NCI-H510A treated with DMSO at 0.1 percent for 48 hours (cell line): ENCODE measurements at places on chromosomes 16 and 17.

DNA sequence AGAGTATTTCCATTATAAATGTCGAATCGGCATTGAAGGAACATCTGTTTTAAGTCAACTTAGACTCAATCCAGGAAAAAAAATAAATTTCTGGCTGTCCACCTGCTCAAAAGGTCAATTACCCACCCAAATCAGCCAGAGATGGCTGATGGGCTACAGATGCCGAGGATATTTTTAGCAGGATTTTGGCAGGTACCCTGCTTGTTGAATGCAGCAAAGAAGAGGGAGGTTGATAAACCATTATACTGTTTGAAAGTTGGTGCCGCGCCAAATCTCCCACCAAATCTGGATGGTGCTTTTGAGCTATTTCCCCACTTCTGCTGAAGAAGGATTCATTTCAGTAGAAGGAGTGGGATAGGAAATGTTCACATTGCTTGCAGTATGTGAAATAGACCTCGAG, 537.7 kb downstream of the MAF start:
- DNase-seq = no peak

GRCh38 chr17:9406046-9406606, 169.5 kb downstream of the STX8 start:
- DNase-seq = no peak

GRCh38 chr17:45342306-45342705, 25.5 kb upstream of the MAP3K14 start:
- DNase-seq = no peak

DNA sequence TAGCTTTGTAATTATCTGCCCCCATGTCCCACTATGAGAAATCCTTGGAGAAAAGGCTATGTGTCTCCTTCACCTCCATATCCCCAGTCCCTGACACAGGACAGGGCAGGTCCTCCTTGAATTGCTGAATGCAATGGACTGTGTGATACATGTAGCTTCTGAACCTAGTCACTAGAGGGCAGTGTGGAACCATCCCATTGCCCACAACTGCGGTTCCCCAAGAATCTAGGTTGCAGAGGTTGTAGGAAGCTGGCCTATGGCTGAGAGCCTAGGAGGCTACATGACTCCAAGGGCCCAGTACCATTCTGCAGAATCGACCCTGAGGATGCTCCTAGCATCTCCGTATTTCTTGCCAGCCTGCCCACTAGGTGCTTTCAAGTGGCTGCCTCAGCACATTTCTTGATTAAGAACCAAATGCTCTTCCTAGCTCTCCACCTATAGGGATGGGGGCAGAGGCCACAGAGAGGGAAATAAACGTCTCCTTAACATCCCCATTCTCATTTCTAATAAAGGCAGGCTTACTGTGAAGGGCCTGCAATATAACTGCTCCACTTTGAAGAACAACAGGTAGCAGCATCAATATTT, 394.0 kb downstream of the CA10 start:
- DNase-seq = peak; percentile 97

GRCh38 chr17:31511195-31511578, 119.7 kb downstream of the RAB11FIP4 start:
- peak; percentile 37 for DNase-seq

DNA sequence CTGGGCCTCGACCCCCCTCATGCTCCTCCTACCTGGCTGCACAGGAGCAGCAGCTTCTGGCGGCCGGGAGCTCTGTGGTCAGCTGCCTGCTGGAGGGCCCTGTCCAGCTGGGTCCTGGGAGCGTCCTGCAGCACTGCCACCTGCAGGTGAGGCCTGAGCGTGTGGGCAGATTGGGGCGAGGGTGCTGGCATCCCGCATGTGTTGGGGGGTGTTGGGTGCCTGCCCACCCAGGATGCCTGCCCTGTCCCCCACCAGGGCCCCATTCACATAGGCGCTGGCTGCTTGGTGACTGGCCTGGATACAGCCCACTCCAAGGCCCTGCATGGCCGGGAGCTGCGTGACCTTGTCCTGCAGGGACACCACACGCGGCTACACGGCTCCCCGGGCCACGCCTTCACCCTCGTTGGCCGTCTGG, 16.5 kb downstream of the FCSK start:
- DNase-seq = no peak

GRCh38 chr16:27066668-27067537, at the start of gene C16orf82:
Gene C16orf82 (plus strand): TSS chr16:27066927.
- DNase-seq = peak; percentile 76

DNA sequence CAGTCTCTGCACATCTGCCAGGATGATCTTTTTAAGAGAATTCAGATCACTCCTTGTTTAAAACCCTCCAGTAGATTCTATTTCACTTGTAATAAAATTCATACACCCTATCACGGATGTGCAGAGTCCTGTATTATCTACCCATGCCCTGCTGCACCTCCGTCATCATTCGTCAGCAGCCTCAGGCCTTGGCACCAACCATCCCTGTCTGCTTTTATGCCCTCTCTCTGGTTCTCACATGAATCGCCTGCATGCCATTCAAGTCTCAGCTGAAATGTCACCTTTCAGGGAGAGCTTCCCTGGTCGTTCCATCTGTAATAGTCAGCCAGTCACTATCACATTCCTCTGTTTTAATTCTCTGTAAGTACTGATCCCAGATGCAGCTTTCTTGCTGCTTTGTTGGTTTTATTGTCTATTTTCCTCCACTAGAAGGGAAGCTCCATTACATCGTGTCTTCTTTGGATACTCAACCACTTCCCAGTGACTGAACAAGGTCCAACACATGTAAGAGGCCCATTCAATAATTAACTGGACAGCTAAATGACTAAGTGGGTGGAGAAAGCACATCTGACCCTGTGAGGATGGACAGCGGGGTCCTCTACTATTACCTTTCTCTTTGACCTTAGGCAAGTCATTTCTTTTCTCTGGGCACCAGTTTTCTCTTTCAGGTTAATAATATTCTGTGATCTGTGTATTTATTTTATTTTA, 81.2 kb upstream of the GOT2 start:
- DNase-seq = no peak

DNA sequence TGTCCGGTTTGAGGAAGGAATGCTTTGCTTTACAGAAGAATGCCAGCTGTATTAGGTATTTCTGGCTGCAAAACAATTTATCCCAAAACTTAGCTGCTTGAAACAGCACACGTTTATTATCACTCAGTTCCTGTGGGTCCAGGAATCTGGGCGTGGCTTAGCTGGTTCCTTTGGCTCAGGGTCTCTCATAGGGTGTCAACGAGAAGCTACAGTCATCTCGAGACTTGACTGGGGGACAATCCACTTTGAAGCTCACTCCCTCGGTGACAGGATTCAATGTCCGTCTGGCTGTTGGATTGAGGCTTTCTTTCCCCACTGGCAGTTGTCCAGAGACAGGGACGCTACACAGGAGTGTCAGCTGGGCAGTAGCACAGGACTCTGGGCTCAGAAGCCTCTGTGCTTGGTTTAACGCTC, 9.6 kb upstream of the RHBDF2 start:
- no peak for DNase-seq

- DNase-seq = peak; percentile 35
Observed at GRCh38 chr16:84893849-84894599, 74.2 kb downstream of the CRISPLD2 start.

DNA sequence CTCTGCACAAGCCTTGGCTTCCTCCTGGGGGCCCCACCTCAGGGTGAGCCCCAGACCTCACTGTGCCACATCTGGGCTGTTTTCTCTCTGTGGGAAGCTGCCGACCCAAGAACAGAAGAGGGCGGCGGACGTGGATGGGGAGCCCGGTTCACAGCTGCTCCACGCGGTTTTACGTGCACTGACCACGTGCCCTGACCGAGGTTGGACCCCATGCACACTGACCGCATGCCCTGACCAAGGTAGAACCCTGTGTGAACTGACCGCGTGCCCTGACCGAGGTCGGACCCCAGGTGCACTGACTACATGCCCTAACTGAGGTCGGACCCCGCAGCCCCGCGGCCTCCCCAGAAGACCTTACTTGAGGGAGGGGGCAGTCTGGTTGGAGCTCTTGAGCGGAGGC, 19.6 kb downstream of the CEP131 start:
- DNase-seq = no peak

DNA sequence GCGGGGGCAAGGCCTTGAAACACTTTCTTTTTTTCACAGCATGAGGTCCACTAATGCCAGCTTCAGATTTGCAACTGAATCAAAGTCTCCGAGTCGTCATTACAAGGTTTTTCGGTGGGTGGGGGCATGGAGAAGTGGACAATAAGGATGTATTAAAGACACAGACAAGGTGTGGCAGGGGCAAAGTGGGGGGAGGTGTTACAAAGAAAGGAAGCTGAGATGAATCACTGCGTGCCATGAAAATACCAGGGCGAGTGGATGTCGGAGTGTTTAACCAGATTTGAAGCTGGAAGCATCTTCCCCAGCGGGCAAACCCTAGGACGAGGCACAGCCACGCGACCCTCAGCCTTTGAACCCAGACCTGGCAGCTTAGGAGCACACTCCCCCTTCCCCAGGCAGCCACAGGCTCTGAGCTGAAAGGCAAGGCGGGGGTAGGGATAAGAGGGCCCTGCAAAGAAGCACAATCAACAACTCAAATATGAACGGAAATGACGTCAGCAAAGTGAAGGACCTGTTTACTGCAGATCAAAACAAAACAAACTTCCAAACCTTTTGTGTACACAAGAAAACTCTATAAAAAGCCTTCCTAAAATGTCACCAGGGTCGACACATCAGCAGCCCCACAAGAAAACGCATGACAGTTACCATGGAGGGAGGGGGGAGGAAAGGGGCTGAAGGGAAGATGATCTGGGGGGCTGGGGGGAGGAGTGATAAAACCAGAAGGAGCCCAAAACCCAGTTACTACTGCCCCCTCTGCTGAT, 5.6 kb upstream of the ZFHX3 start:
- DNase-seq = peak; percentile 87

DNA sequence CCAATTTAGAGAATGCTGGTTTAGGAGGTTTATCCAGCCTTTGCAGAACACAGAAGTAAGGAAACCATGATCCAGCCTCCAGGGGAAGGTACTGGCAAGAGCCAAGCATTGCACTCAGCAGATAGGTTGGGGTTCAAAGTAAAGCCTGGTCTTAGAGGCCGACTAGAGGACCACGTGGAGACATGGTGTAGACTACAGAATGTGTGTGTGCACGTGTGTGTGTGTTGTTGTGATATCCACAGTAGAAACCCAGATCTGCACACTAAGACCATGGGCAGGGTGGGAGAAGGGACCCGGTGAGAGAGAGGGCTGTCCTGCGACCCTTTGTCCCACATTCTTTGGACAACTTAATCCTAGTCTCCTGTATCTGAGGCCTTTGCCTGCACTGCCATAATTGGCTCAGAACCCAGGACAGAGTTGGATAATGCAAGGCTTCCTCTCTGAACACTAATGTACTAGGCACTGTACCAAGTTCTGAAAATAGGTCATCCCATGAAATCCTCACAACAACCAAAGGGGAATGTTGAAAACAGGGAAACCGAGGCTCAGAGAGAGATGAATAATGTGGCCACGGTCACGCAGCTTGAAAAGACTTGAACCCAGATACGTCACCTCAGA, 325.1 kb upstream of the HSBP1 start:
- DNase-seq = no peak

- DNase-seq = no peak
Observed at GRCh38 chr17:74892974-74893911, at the start of gene FADS6. Gene FADS6 (minus strand): TSS chr17:74893633. CDS start chr17:74893595, 38 bp downstream.

DNA sequence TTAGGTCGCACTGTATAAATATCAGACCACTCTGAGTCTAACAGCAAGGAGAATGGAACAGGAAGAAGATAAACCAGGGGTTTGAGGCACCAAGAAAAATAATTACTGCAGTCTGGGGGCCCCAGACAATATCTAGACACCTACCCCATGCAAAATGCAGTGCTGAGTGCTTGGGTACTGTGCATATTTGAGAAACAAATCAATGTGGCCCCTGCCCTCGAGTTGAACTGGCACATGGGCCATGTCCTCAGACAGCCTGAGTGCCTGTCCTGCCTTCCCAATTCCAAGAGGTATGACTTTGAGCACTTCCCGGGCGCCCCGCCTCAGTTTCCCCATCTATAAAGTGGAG, 6.2 kb upstream of the CIITA start:
- no peak for DNase-seq

GRCh38 chr17:12545877-12546513, 119.7 kb upstream of the MYOCD start:
- peak; percentile 0 for DNase-seq

GRCh38 chr16:88389621-88390160, 6.9 kb downstream of the ZNF469 start:
- no peak for DNase-seq

DNA sequence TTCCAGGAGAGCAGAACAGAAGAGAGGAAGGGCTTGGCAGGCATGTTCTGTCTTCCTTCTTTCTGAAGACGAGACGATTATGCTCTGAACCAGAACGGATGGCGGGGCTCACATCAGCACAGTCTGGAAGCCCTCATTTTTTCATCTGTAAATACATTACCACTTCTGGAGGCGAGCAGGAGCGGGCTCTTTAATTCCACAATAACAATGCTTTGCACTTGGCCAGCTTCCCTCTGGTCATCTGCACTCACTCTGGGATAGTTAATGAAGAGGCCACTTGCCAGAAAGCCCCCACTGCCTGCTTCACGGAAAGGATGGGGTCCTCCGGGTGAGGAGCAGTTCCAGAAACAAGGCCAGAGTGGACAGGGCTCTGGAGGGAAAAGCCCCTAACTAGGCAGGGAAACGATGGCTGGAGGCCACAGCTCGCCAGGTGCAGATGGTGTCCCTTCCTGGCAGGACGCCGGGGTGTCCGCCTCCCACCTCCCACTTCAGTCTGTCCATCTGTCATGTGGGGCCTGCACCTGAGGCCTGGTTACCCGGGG, 13.1 kb upstream of the BCAR1 start:
- DNase-seq = no peak

DNA sequence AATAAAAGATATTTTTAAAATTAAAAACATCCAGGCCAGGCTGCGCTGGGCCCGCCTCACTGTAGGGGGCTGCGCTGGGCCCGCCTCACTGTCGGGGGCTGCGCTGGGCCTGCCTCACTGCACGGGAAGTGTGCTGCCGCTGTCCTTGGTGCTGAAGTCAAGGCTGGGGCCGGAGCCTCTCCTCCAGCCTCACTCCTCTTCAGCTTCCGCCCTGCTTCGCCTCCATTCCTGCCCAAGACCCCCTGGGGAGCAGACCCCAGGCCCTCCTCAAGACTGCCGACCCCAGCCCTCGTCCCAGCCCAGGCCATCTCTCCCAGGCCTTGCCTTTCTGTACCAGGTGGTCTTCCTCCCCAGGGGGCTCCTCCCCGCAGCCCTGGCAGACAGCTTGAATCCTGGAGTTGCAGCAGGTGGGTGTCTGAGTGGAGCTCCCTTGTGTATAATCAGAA, 26.2 kb downstream of the ENDOV start:
- DNase-seq = no peak
